ENCODE measurements at places on chromosomes 1 and 21. TPM values are rescaled to one million over a fixed set of nuclear protein-coding genes. Genes with fewer than 3 reads are reported as not detected.

DNA sequence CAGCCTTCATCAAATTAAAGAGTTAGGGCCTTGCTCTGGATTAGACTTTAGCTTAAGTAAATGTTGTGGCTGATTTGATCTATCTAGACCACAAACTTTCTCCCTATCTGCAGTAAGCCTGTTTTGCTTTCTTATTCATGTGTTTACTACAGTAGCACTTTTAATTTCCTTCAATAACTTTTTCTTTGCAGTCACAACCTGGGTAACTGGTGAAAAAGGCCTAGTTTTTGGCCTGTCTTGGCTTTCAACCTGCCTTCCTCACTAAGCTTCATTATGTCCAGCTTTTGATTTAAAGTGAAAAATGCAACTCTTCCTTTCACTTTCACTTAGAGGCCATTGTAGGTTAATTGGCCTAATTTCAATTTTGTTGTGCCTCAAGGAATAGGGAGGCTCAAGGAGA lies 12.5 kb upstream of the LPGAT1 start:
- no peaks in the 10 kb centered on the region for H3K4me1 ChIP-seq
- no peaks in the 10 kb centered on the region for H3K27me3 ChIP-seq
- no peak overlapping the region for H3K27ac ChIP-seq
- no peaks in the 10 kb centered on the region for H3K36me3 ChIP-seq
- no peak overlapping the region for H3K4me3 ChIP-seq

Gene CELA2B
- not detected for total RNA-seq

DNA sequence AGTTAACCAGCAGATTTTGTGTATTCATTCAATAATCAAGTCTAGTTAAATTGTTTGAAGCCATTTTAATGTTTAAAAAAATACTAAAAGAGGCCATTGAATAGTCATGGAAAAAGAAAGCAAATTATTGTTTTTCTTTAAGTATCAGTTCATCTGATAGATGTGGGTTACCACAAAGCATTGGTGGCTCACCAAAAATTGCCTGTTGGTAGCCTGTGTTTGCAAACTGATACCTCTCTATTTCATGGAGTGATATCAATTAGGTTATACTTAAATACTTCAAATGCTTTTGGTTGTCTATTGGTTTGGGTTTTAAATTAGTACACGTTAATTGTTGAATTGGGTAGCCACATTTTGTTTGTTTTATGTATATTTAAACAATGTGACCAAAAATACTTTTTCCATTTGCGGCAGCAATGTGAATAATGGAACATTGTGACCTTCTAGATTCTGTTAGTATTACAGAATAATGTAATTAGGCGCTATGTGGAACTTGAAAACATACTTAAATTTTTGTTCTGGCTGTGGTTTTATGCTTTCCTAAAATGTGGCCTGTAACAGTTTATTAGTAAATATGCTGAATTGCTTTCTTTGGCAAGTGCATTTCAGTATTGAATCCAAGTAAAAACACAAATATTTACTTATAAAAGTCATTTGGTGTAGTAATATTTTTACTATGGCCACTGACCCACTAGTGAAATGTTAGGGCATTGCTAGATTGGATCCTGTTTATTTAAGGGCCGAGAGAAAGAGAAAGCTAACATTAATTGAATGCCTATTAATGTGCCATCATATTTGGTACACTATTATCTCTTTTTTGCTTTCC lies 37.1 kb upstream of the NBL1 start:
- peaks cover 8% of the 10 kb centered on the region for H3K36me3 ChIP-seq
- H3K27me3 ChIP-seq: no peaks in the 10 kb centered on the region
- peaks cover 26% of the 10 kb centered on the region for H3K4me1 ChIP-seq
- DNase-seq: no peak
- H3K4me3 ChIP-seq: no peak overlapping the region

Gene DLGAP3
- total RNA-seq: 0.18 TPM

DNA sequence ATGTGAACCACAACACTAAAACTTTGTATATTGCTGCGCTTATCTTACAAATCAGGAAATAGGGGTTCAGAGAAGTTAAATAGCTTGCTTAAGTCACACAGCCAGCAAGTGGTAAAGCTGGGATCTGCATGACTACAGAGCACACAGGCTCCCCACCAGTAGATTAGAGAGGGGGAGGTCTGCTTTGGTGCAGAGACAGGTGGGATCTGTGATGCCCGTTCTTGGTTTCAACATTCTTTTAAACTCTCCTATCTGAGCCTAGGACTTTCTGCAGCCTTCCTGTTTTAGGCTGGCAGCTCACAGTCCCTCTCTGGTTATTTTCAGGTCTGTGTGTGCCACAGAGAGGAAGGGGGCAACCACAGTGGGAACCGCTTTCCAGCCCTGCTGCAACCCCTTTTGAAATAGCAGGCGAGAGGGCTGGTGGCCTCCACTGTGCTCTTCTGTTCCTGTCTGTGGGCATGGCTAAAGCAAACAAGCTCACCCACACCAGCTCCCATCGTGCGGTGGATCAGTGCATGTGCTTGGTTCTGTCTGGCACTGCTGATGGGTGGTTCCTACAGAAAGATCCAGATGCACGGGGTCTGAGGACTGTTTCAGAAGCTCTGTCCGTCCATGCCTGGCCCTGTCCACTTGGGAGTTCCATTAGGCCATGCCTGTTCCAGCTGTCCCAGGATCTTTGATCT lies 1.7 kb upstream of the IL6R start:
- no peak for DNase-seq
- H3K27ac ChIP-seq: peak overlapping the region; percentile 7
- H3K27me3 ChIP-seq: no peaks in the 10 kb centered on the region

- peaks cover 28% of the 10 kb centered on the region for H3K36me3 ChIP-seq
- no peak for DNase-seq
- H3K4me3 ChIP-seq: no peak overlapping the region
- H3K4me1 ChIP-seq: peaks cover 10% of the 10 kb centered on the region
These were observed 51.2 kb downstream of the PLXNA2 start for GRCh38 chr1:208192995-208193394.

GRCh38 chr21:30238168-30238567 lies 22.3 kb upstream of the CLDN8 start:
- no peak overlapping the region for H3K4me3 ChIP-seq
- no peaks in the 10 kb centered on the region for H3K27me3 ChIP-seq
- no peak for DNase-seq
- no peaks in the 10 kb centered on the region for H3K36me3 ChIP-seq
- H3K27ac ChIP-seq: no peak overlapping the region
- H3K4me1 ChIP-seq: no peaks in the 10 kb centered on the region

All from lower lobe of right lung (tissue), 2 donors.